ENCODE measurements at places on chromosomes 3 and 15.

GRCh38 chr3:19757773-19758172 lies 176.2 kb downstream of the EFHB start:
- no peak for DNase-seq

GRCh38 chr15:60476713-60477112 lies 2.2 kb downstream of the ICE2 start:
- DNase-seq = no peak

- DNase-seq = no peak
Observed at GRCh38 chr3:28150465-28151206, 90.8 kb upstream of the CMC1 start.

GRCh38 chr15:41894251-41894790 lies 468 bp upstream of the SPTBN5 start:
- no peak for DNase-seq

DNA sequence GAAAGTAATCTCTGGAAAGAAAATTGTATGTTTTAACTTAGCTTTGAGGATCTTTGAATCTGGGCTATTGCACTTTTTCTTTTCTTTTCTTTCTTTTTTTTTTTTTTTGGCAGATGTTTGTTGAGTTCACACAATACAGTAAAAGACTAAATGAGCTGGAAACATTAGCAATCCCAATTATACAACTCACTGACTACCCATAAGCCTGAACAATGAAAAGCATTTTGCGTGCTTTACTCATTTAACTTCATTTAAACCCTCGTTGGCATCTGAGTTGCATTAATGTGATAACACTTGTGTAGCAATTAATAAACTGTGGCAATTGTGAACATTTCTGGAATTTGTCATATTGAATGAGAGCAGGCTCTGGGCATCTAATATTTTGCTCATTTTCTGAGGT lies 269.4 kb upstream of the RBMS3 start:
- no peak for DNase-seq

GRCh38 chr3:172181932-172182586 lies 142.7 kb downstream of the FNDC3B start:
- no peak for DNase-seq
